Activated T-helper 1 cell treated with anti-CD3 and anti-CD28 coated beads, Interleukin-2, amount 50 U/mL, for 16 hours (primary cell): ENCODE measurements at places on chromosomes 7 and 10.

GRCh38 chr10:112716076-112716475, 234.0 kb upstream of the TCF7L2 start:
- no peak for DNase-seq

GRCh38 chr10:63375859-63376258, 89.9 kb downstream of the JMJD1C start:
- DNase-seq = no peak

GRCh38 chr10:130425169-130425568, 289.0 kb downstream of the GLRX3 start:
- DNase-seq = no peak

DNA sequence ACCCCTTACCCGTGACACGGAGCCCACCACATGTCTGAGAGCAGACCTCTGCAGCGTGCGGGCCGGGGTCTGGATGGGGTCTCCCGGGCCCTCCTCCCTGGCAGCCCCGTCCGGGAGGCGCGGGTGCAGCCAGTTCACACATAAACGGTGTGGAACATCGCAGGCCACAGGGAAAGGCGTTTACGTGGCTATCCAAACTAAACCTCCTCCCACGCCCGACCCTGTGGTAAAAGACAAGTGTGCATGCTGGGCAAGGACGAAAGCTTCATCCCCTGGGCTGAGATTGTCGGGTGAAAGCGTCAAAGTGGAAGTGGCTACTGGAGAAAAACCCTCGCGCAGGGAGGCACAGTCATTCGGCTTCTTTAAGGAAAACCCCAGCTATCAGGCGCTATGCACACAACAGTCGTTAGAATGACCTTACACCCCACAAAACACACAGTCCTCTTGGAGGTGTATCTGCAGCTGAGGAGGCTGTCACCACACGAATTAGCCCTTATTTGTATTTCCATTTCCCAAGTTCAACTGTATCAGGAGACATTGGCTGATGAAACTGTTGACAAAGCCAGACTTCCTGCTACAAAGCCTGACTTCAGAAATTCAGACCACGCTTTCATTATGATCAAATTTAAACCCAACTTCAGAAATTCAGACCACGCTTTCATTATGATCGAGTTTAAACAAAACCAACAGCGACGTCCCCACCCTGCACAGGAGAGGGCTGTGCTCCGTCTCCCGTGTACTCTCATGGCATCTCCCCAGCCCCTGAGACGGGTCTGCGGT, 15.3 kb downstream of the GPER1 start:
- no peak for DNase-seq

DNA sequence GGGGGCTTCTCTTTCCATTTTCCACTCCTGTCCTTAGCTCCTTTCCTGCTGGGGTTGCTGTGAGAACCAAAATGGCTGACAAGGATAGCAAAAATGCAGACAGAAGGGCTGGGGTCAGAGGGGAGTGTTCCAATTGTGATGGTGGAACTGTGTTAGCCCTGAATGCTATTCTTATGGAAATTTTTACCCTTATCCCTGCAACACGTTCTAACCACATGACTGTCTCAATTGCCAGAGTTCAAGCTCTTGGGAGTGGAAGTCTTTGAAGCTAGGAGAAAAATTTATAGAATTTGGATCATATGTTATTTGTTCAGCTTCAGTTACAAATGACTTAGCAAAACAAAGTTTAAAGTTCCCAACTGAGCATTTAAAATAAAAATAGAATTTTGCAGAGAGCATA, 134.1 kb downstream of the ADCYAP1R1 start:
- DNase-seq = no peak

- no peak for DNase-seq
Measured at GRCh38 chr10:35554461-35555056, 50.6 kb upstream of the GJD4 start.

GRCh38 chr7:90111-91063, 102.0 kb upstream of the FAM20C start:
- no peak for DNase-seq

DNA sequence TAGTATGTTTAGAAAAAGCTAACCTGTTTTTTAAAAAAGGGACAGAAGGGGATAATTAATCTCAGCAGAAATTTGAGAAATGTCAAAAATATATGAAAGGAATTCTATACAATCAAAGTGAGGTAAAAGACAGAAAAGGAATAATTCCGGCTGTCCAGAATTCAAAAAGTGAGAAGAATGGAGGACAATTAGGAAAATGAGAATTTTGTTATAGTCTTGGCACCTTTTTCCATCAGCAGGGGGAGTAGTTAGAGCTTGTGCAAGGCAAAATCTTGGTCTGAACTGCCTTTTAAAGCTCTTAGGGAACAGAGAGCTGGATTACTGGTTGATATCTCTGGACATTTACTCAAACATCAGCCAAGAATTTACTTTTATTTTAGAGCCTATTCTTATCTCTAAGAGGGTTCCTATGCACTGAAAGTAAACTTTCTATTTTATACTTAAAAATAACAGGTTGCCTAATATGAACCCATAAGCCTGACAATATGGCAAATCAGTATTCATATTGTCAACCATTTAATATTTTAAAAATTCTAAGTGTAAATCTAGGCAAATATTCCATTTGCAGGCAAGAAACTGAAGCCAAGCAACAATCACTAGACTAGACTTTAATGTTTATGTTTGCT, 185.6 kb downstream of the ANK3 start:
- DNase-seq = no peak

DNA sequence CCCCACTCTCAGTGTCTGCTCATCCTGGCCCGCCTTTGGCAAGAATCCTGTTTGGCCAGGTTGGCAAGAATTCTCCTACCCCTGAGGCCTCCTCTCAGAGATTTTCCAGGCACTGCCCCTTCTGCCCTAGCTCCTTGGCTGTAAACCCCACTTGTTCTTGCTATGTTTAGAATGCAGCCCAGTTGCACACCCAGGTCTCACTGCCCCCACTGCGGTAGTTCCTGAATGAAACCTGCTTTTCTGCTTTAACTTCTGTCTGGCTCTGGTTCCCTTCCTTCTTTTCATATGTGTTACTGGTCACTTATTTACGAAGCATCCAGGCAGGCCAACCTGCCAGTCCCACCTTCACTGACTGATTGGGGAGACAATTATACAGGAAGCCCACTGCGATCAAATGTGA, 576.9 kb downstream of the GLRX3 start:
- no peak for DNase-seq

- DNase-seq = no peak
Measured at GRCh38 chr10:22583683-22584082, 130.7 kb downstream of the PIP4K2A start.

DNA sequence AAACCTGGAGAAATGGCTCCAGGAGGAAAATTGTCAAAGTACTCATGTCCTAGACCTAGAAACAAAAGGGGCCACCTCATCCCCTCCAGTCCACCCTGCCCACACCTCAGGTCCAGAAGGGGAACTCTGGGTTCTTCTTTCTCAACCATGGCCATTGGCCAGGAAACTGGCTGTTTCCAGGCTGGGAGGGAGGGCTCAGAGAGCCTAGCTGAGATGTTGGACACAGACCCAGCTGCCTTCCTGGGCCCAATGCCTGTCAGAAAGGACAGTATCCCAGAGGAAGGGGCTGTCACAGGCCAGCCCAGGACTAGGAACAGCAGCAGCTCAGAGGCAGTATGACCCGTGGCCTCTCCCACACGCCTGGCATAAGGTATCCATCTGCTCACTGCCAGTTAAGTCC, 9.6 kb downstream of the GRID1 start:
- DNase-seq = no peak

DNA sequence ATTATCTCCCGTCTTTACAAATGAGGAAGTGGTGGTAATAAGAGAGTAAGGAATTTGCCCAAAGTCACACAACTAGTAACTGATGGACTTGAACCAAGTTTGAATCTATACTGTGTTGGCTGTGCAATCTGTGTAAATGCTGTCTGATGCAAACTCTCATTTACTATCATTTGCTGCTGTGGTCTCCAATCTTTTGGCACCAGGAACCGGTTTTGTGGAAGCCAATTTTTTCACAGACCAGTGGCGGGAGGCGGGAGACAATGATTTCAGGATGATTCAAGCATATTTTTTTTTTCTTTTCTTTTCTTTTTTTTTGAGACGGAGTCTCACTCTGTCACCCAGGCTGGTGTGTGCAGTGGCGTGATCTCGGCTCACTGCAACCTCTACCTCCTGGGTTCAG, 450.0 kb upstream of the FZD8 start:
- DNase-seq = no peak

DNA sequence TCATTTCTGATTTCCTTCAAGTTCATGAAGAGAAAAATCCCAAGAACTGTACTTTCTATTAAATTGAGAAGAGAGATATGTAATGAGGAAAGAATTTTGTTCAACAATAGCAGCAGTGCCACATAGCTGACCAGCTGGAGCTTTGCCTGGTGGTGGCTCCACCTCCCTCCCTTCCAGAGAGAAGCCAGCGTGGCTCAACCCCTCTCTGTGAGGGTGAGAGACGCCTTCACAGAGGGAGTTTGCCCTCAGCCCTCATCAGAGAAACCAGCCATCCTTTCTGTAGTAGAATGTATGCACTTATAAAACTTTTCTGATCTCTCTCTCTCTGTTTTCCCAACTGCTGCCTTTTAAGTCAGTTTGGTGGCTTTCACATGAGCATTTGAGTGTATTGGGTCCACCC, 20.5 kb upstream of the COL1A2 start:
- no peak for DNase-seq

DNA sequence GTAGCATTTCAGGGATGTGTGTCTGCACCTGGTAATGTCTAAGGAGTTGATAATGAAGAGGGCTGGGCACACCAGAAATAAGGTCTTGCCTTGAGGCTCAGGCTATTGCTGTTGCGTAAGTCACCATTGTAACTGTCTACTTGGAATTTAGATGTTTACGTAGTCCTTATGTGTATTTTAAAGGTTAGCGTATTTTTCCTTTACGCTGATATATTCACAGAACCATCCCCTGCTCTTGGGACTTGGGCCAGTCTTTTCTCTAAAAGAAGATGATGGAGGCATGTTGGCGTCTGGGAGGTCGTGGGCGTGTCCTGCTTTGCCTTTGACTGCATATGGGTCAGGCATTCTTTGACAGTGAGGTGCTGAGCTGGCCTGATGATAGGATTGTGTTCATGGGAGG, 14.7 kb downstream of the WDR37 start:
- DNase-seq = no peak

GRCh38 chr7:147296201-147296600, 1179.6 kb downstream of the CNTNAP2 start:
- no peak for DNase-seq

DNA sequence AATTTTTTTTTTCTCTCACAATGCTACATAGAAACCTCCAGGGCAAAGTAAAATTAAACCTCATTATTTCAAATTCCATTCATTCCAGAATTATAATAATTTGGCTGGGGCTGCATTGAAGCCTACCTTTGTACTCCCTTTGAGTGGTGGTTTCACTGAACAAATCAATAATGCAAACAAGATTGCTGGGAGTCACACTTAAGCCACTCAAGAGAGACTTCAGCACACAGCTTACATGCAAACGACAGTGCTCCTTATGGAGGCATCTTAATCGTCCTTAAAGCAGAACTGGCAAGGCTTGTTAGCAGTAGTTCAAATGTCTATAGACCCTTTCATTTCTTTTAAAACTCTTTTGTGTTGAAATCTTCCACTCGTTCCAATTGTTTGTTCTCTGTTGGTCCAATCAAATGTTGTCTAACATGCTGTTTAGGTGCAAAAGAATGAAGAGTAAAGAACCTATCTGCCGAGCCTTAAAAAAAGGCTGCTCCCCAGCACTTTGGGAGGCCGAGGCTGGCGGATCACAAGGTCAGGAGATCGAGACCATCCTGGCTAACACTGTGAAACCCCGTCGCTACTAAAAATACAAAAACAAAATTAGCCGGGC, 294.9 kb downstream of the FGFR2 start:
- DNase-seq = no peak

- DNase-seq = no peak
Measured at GRCh38 chr10:48947690-48948469, 8.2 kb upstream of the LRRC18 start.

- no peak for DNase-seq
Measured at GRCh38 chr7:7577888-7578287, 11.2 kb downstream of the MIOS start.
